Epithelial cell of proximal tubule (primary cell): ENCODE measurements at places on chromosomes 5 and 9.
A peak's percentile ranks its signal among the peaks of the same experiment; 100 is the strongest.

- DNase-seq: no peak
Measured at GRCh38 chr9:83336706-83337105, 201.5 kb downstream of the FRMD3 start.

DNA sequence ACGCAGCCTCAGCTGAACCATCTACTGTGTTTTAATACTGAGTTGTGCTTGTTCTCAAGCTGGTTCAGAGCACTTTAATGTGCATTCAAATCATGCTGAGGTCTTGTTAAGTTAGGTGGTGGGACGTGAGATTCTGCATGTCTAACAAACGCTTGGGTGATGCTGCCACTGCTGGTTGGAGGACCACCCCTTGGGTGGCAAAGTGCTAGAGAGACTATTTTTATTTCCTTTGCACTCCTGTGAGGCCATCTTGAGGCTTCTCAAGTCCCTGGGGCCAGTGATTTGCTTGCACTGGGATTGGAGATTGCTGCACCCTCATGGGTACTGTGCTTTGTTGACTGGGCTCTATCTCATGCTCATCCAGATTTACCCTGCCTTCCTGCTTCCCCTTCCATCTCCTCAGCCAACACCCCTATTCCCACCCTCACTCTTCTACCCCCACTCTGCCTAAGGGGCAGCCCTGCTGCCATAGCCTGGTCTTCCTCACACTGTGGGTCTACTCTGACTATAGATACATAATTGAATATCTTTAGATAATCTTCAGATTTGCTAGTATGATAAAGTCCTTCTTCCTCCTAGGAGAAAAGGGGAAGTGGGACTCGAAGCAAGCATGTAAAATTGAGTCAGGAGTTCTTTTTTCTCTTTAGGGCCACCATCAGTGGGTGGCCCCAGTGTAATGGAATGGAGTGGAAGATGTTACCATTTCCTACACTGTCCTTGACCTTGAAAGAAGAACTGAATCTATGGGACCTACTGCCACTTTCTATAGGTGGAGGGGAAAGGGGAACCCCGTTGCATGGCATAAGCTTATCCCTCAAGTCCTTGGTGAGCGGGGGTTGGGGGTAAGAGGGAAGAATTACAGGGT lies 45.1 kb upstream of the SUB1 start:
- DNase-seq: no peak

- no peak for DNase-seq
Measured at GRCh38 chr5:56757077-56757476, 58.3 kb upstream of the MAP3K1 start.

- no peak for DNase-seq
Measured at GRCh38 chr5:171418982-171419687, at the start of gene FGF18. FGF18 (plus strand) TSS chr5:171419647; CDS start chr5:171420200, 553 bp downstream.

DNA sequence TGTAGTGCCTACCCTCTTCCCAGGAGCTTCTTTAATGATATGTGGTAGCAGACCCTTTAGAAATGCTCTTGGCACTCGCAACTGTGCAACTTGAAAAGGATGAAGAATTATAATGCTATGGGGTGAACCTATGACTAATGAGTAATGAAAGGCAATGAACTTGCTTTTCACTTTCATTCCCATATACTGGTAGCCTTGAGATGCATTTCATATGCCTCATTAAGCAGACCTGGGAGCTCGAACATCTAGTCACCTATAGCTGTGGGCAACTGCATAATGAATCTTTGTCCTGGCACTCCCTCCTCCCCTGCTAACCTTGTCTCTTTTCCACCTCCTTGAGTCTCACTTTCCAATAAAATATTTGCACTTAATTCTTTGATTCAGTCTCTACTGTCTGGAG lies 605.9 kb upstream of the DAB2 start:
- DNase-seq: peak; percentile 38

DNA sequence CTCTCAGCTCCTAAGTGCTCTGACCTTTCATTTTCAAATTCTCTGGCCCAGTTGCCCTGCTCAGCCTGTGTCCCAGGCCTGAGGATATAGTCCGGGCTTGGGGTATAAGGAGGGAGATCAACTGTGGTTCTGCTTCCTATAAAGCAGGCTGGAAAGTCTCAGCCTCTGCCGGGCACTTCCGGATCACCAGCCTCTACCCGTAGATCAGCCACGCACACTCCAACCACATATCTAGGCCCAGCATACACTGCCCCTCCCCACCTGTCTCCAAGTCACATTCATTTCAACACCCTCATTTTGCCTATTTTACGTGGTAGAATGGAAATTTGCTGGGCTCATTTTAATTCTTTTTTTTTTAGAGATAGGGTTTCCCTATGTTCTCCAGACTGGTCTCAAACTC lies 3.1 kb downstream of the ZER1 start:
- DNase-seq: no peak

GRCh38 chr9:90801241-90801972 lies at the start of gene SYK:
SYK (plus strand) TSS chr9:90801819; CDS start chr9:90843899, 42,080 bp downstream.
- no peak for DNase-seq

GRCh38 chr5:38208782-38209378 lies 49.5 kb upstream of the EGFLAM start:
- no peak for DNase-seq

DNA sequence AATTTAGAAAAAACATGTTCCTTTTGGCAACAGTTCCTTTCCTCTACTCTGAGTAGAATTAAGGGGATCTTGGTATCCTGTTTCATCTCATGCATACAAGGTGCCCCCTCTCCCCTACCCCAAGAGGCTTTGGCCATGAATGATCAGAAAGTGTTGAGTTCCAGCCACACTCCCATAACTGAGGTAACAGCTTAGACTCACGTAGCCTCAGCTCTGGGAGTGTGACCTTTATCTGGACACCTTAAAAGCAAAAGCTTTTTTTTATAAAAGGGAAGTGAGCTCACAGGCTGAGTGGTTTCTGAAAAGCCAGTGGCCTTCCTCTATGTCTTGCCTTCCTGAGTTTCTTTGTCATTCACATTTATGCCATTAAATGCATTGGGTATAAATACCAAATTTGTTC lies 900 bp upstream of the HAVCR2 start:
- no peak for DNase-seq

- DNase-seq: no peak
Measured at GRCh38 chr9:21991072-21991959, 2.9 kb downstream of the CDKN2A start.

GRCh38 chr5:96022971-96023370 lies 61.3 kb upstream of the ELL2 start:
- DNase-seq: no peak

- no peak for DNase-seq
Measured at GRCh38 chr5:56191656-56192055, 41.5 kb downstream of the ANKRD55 start.

- DNase-seq: no peak
Measured at GRCh38 chr9:122950263-122950662, 9.4 kb downstream of the RABGAP1 start.

- no peak for DNase-seq
Measured at GRCh38 chr9:30524311-30524710, 1860.1 kb upstream of the ACO1 start.

- no peak for DNase-seq
Measured at GRCh38 chr9:70060883-70061507, 17.3 kb downstream of the MAMDC2 start.

DNA sequence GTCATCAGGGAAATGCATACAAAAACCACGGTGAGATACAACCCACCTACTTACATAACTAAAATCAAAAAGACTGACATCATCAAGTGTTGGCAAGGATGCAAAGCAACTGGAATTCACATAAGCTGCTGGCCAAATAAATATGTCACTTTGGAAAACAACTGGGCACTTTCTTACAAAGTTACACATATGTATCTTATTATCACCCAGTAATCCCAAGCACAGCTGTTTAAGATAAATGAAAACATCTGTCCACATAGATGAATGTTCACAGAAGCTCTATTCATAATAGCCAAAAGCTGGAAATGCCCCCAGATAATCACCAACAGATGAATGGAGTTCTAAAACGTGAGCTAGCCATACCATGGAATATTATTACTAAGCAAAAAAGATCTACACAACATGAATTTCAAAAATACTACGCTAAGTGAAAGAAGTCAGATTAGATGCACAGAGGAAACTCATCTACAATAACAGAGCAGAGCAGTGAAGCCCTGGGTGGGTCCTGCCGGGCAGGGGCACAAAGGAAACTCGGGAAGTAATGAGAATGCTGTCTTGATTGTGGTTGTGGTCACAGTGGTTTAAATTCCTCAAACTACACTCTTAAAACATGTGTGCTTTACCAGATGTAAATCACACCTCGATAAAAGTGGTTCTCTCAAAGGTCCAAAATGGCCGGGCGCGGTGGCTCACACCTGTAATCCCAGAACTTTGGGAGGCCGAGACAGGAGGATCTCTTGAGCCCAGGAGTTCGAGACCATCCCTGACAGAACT lies 8.5 kb downstream of the CAMSAP1 start:
- DNase-seq: no peak

- DNase-seq: no peak
Measured at GRCh38 chr5:98193921-98194760, 579.3 kb upstream of the RGMB start.

DNA sequence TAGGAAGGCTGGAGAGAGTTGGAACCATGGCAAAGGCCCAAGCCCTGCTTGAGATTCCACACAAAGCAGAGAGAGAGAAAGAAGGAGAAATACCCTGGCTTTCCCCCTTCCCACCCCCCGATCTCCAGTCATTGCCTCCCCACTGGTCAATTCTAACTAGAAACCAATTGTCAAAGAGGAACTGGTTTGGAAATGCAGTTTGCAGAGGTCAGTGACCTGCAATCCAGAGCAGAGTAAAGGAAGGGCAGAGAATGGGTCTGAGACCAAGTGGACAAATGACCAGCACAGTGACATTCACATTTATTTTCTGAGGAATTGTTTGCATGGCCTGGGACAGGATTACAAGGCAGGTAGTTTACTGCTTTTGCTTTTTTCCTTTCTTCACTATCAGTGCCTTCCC lies 37.5 kb upstream of the ZFYVE16 start:
- no peak for DNase-seq

DNA sequence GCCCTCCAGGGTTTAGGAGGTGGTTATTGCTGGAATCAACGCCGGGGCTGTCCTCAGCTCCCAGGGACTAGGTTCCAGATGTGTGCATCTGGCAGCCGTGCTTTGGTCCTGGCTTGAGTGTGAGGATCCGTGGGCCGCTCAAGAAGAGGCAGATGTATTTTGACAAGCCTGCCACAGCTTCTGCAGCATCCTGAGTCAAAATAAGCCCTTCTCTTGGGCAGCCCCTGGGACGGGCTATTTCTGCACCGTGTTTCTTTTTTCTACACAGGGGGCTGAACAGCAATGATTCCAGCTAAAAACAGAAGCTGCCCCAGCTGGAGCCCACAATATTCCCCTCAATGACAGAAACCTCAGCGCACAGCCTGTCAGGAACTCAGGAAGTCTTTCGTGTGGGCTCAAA lies 19.7 kb upstream of the CPLX2 start:
- no peak for DNase-seq

GRCh38 chr9:105007143-105007542 lies 79.2 kb upstream of the ABCA1 start:
- peak; percentile 48 for DNase-seq

- no peak for DNase-seq
Measured at GRCh38 chr5:173230690-173231380, 4.2 kb downstream of the NKX2-5 start.

- DNase-seq: peak; percentile 18
Measured at GRCh38 chr9:31700252-31701045, 684.0 kb upstream of the ACO1 start.

DNA sequence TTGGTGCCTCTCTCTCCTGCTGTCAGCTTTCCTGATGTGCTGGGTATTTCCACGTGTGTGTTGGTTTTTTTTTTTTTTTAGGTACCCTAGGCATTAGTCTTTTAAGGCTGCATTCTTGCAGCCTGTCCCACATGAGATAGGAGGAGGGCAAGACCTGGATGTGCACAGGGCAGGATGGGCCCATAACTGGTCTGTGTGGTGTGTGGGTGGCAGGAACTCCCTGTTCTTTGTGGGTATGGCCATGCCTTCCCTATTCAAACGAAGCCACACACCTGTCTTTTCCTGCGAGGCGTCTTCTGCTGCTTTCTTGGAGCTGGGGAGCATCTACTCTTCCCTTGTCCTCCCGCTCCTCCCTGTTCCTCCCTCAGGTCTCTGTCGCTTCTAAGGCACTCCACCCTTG lies 6.8 kb downstream of the SYK start:
- DNase-seq: no peak

DNA sequence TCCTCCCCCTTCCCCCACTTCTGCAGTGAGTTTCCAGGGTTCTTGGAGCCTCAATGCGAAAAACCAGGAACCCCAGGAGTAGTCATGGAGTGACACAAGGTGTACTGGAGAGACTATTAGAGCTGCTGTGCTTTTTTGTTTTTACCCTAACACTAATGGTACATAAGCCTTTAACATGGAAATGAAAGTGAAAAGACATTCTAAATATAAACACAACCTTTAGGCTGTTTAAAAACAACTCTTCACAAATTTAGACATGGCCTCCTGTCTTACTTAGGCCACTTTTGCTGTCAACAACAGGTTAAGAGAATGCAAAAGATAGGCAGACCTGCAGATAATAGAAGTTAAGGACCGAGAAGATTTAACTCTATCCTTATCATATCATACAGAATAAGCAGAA lies 232.2 kb downstream of the DENND1A start:
- no peak for DNase-seq

DNA sequence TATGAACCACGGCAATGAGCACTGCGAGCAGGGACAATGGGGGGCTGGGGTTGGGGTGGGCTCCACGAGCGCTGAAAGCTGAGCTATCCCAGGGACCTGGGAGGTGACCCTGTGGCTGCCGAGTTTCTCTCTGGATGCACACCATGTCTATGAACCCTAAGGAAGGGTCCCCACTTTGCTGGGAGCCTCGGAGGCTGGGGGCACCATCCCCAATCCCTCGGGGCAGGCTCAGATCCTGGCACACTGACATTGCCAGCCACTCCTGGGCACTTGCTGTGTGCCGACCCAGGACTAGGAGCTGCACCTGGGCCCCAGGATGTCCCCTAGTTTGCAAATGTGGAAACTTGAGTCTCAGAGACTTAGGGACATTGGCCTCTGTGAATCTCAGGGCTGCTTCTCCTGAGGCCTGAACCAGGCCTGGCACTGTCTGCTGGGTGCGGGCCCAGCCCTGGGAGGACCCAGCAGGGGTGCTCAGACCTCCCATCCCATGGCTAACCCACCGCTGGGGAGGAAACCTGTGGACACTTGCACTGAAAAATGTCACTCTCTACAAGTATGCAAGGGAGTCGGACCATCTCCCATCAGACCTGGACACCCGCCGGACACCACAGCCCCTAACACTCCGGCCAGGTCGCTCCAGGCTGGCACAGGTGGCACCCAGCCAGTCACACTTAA lies 13.0 kb upstream of the CAMSAP1 start:
- no peak for DNase-seq

DNA sequence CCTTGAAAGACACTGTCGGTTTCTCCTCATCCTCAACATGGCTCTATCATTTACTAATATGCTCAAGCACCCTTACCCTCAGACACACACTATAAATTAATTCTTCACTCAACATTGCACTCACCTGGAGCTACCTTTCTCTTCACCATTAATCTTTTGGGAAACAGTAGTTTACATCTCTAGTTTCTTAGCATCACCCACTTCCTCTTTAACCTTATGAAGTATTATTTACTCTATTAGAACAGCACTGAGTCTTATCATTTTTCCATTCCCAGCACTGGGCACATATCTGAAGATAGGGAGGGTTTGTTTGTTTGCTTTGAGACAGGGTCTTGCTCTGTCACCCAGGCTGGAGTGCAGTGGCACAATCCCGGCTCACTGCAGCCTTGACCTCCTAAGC lies 213.5 kb downstream of the SMARCA2 start:
- DNase-seq: no peak

GRCh38 chr5:82476155-82476554 lies 198.0 kb upstream of the RPS23 start:
- peak; percentile 15 for DNase-seq

GRCh38 chr5:119395080-119395836 lies 39.4 kb downstream of the TNFAIP8 start:
- DNase-seq: no peak
